ENCODE measurements at places on chromosomes 12 and 14. TPM values are rescaled to one million over a fixed set of nuclear protein-coding genes. Genes with fewer than 3 reads are reported as not detected.

Gene LALBA
- not detected for total RNA-seq

Gene KRT79
- not detected for total RNA-seq

Gene CCND2
- total RNA-seq, result 223 TPM

Gene CINP
- 53.2 TPM for total RNA-seq

Gene FGF6
- total RNA-seq, result not detected

Gene CCDC38
- not detected for total RNA-seq

Gene PLEKHA5
- 66.1 TPM for total RNA-seq

Gene AACS
- total RNA-seq, result 52.4 TPM

Gene CMA1
- not detected for total RNA-seq
